ENCODE measurements at places on chromosomes 7 and 10.

DNA sequence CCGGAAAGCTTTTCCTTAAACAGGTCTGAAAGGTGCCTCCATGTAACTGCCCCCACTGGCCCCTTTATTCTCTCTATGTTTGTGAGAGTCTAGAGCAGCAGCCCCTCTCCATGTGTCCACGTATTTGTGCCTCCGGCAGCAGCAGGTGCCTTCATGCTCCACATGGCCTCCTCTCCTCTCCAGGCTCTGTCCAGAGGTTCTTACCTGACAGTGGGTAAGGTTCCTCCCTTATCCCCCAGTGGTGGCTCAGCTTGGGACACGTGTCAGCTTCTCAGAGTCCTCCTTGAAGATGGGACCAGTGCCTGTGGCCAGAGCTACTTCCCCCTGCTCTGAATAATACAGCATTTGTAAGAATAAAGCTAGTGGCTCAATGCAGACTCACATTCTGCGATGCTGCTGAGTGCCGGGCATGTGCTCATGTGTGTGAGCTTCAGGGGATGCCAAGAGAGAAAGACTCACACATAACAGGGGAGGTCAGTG lies 7.9 kb downstream of the CALML3 start:
- DNase-seq = no peak

DNA sequence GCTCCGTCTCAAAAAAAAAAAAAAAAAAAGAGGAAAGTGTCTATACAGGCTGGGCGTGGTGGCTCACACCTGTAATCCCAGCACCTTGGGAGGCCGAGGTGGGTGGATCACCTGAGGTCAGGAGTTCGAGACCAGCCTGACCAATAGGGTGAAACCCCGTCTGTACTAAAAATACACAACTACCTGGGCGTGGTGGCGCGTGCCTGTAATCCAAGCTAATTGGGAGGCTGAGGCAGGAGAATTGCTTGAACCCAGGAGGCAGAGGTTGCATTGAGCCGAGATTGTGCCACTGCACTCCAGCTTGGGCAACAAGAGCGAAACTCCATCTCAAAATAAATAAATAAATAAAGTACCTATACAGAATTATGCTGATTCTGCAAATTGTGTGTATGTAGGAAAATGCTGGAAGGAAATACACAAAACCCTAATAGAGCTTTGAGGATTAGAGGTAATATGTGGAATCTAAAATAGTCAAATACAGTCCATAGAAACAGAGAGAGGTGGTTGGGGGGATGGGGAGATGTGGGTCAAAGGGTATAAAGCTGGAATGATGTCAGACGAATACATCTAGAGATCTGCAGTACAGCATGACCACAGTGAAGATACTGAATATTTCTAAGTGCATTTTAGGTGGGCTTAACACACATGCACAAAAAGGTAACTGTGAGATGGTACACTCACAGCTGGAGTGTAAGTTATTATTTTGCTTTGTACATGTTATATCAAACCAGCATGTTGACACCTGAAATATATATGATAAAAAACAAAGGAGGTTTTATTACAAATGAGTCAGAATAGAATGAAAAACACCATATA lies 174.5 kb upstream of the KLF14 start:
- no peak for DNase-seq

DNA sequence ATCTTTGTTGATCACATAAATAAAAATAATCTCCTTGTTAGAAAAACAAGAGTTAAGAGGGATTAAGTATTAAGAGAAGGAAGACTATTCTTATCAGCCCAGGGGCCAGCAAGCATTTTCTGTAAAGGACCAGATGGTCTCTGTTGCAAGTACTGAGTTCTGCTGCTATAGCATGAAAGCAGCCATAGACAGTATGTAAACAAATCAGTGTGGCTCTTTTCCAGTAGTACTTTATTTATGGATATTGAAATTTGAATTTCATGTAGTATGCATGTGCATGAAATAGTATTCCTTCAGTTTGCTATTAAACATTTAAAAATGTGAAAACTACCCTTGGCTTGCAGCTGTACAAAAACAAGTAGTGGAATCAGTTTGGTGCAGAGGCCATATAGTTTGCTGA lies 81.7 kb downstream of the STK31 start:
- DNase-seq = no peak

DNA sequence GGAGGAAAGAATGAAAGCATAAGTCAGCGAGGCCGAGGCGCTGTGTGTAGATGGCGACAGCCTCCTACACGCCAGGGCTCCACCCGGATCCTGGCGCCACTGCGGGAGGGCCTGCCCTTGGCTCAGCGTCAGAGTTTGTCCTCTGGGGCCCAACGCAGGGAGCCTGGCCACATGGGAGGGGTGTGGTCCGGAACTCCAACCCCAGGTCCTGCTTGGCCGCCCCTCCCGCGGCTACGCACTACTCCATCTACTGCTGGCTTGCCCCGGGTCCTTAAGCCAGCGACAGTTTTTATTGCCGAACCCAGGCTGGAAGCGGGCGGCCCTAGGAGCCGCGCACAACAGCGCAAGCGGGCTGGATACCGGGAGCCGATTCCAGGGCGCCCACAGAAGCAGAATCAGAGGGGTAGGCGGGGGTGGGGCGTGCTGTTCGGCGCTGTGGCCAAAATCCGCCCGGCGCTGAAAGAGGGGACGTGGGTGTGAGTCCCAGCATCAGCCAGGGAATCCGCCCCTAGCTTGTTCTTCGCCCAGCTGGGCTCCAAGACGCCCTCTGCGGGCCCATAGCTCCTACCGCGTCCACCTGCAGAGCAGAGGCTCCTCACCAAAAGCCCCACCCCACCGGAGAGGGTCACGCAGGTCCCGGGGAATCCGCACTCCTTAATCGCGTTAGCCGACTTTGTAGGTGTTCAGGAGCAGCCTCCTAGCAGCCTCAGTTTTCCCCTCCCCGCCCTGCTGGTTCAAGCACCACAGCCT lies 4.5 kb downstream of the KAZALD1 start:
- peak; percentile 84 for DNase-seq

DNA sequence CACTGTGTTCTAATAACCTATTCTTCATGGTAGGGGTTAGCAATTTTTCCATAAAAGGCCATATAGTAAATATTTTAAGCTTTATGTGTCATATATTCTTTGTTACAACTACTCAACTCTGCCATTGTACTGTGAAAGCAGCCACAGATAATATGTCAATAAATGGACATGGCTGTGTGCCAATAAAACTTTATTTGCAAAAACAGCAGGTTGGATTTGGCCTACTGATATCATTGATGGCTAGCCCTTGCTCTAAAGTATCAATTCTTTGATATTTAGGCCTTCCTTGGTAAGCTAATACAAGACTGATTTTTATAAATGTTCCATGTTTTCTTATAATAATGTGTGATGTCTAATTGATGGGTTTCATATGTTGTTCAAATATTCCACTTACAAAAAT lies 77.2 kb upstream of the OPALIN start:
- DNase-seq = no peak

GRCh38 chr7:149248777-149249176 lies 9.3 kb downstream of the ZNF212 start:
- no peak for DNase-seq

- DNase-seq = no peak
Measured at GRCh38 chr10:31166606-31167005, 134.9 kb upstream of the ZNF438 start.

DNA sequence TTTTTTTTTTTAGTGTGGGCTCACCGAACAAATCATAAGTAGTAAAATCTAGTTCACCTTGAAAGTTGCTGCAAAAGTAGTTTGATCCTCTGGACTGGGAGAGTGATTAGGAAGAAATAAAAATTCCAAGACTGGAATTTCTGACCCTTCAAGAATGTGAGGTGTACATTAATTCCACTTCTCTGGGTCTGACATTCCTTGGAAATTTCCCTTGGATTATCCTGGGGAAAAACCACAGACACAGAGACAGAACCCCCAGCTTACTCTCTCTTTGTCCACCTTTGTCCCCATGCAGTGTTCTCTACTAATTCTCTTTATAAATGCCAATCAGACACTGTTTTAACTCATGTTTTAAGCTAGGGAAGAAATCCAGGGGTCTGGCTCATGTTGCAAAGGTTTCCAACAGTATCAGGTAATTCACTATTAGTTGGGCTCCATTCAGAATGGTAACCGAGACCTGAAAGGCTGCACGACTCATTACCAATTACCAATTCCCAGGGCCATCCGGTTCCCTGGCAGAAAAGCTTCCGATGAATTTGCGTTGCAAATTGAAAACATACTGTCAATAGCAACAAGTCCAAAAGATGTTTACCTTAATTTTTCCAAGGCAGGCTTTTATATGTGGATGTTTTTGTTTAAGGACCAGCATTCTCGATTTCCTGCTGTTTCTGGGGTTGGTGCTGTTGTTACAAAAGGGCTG lies 86.3 kb downstream of the BAMBI start:
- no peak for DNase-seq

DNA sequence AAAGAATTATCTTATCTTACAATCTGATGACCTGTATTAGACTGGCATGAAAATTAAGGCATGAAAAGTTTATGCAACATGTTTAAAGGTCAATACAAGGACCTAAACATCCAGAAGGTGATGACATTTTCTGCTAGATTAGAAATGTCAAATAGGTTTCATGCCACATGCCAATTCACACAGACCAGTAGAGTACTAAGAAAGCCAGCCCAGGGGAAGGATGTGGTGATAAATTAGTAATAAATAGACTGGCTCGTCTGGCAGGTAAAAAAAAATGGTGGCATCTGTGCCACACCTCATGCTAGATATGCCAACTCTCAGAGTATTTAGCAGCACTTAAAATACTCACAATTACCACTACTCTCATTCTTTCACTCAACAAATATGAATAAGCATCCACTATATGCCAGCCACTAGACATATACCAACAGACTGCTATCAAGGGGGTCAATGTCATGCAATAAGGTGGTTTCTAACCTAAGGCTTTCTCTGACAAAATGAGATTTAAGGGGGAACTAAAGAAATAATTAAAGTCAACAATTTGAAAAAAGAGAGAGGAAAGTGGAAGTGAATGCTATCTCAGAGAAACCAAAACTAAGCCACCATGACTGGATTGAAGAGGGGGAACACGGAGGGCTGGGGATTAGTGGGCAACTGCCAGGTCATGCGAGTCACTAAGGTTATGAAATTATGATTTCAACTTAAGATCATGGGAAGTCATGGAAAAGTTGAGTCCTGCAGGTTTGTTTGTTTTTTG lies 83.5 kb downstream of the SGMS1 start:
- no peak for DNase-seq

GRCh38 chr7:81267508-81267907 lies 348.7 kb upstream of the SEMA3C start:
- DNase-seq = no peak

DNA sequence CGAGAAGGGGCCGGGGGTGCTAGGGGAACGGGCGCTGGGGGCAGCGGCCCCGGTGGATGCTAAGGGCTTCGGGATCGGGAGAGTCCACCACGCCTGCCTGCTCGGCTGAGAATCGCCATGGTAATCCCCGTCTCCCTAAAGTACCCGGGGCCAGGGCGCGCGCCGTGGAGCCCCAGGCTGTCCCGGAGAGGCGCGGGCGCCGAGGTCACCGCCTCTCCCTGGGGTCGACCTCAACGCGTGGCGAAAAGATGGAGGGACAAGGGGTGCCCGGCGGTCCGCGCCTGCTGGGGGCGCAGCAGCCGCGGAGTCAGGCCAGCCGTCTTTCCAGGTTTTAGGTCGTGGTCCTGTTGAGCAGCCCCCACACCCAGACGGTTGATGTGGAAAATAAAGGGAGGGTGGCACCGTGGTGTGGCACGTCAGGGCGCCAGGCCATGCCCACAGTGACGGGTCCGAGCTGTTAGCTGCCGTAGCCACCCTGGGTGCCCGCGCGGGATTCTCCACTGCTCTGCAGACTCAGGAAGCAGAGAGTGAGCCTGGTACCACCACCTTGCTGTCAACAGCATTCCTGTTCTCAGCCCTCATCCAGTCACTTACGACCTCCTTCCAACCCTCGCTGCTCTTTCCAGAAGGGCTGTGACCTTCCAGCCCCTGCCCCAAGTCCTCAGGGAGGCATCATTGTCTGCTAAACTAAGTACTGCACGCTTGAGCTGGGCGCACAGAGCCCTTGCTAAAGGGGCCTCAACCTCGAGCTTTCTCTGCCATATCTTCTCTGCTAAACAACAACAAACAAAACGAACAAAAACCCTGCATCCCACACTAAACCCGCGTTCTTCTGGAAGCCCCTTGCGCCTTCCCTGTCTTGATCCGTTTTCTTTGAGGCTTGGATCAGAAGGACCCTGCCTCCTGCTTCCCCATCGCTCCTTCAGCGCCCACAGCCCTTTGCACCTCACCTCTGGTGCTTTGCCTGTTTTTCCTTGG lies 666 bp downstream of the SMKR1 start:
- DNase-seq = no peak

- DNase-seq = no peak
Measured at GRCh38 chr10:112658900-112659638, 212.1 kb downstream of the VTI1A start.

Measured in psoas muscle (tissue), 8 donors.